Fibroblast of skin of left biceps (primary cell): ENCODE measurements at places on chromosomes 3 and 15.

DNA sequence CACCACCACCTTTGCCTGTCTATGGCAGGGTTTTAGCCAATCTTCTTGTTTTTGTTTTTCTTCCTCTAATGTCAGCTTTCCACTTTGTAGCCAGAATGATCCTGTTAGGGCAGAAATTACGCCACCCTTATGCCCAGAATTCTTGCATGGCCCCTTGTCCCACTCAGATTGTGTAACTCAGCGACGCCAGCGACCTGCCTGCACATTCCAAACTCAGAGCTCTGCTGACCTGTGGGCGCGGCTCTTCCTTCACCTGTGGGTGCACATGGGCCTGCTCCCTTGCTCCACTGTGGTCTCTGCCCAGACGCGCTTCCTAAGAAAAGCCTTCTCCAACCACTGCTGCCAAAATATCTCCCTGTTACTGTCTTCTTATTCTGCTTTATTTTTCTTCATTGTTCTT lies 45.0 kb downstream of the MED12L start:
- no peak for DNase-seq

DNA sequence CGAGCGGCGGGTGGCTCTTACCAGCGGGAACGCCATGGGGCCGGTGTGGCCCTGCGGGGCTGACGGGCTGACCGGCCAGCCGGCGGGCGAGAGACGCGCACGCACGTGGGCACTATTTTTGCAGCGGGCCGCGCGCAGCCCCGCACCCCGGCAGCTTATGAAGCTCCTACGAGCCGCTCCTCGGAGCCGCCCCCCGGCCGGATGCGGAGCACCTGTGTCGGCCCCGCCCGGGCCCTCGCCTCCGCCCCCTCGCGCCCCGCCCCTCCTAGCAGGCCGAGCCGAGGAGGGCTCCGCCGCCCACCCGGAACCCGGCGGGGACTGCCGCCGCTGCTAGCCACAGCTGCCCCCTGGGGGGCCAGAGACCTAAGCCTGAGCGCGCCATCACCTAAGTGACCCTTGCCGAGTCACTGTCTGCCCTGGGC lies 683 bp upstream of the CPEB1 start:
- no peak for DNase-seq

DNA sequence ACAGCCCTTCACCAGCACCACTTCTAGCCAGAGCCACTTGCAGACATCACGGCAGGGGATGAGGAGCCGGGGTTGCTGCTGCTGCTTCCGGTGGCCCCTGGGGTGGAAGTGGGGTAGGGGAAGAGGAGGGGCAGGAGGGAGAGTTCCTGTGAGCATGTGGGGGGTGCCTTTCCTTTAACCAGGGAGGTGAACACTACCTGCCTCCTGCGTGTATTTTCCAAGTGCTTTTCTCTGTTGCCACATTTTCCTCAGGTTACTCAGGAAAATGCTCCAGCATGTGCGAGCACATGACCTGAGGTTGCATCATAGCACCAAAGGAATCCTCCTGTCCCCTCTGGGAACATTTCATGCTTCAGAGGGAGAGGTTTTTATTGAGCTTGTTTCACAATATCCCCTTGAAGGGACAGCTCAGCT lies 12.2 kb upstream of the SACM1L start:
- no peak for DNase-seq

- DNase-seq, result no peak
Measured at GRCh38 chr15:64944961-64945360, 33.3 kb downstream of the ANKDD1A start.

- no peak for DNase-seq
Measured at GRCh38 chr15:79427781-79428598, 4.1 kb upstream of the MINAR1 start.

- no peak for DNase-seq
Measured at GRCh38 chr3:41202834-41203345, 3.6 kb downstream of the CTNNB1 start.

DNA sequence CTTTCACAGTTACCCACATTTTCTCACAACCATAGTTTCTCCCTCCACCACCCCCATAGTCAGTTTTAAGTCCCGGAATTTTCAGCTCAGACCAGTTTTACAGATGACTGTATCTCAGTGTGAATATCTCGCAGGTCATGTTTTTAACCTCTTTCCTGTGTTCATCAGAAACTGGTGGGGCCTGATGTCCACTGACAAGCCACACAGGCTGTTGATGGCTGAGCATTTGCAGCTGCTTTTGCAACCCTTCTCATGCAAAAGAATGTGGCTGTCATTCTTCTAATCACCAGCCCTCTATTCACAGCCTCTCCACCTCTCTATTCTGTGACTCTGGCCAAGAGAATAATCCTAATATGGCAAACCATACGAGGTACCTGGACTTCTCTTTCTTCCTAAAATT lies 8.5 kb downstream of the GYG1 start:
- no peak for DNase-seq

DNA sequence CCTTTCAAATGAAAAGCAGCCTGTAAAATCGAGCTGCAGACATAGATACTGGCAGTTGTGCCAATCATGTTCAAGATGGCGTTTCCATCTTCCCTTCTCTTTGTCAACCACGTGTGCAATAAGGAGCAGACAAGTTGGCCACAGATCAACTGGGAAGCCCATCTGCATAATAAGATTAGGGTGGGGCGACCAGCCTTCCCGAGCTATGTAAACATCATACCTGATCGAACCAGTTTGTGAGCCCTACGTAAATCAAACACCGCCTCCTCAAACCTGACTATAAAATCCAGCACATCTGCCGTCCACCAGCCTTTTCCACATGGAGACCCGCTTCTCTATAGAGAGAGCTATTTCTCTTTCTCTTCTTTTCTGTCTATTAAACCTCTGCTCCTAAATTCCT lies 37.2 kb downstream of the TRIM42 start:
- no peak for DNase-seq
